Lower lobe of right lung (tissue), 2 donors: ENCODE measurements at places on chromosomes 3 and 15.

- no peak for DNase-seq
Observed at GRCh38 chr3:182294256-182294655, 499.0 kb upstream of the ATP11B start.

DNA sequence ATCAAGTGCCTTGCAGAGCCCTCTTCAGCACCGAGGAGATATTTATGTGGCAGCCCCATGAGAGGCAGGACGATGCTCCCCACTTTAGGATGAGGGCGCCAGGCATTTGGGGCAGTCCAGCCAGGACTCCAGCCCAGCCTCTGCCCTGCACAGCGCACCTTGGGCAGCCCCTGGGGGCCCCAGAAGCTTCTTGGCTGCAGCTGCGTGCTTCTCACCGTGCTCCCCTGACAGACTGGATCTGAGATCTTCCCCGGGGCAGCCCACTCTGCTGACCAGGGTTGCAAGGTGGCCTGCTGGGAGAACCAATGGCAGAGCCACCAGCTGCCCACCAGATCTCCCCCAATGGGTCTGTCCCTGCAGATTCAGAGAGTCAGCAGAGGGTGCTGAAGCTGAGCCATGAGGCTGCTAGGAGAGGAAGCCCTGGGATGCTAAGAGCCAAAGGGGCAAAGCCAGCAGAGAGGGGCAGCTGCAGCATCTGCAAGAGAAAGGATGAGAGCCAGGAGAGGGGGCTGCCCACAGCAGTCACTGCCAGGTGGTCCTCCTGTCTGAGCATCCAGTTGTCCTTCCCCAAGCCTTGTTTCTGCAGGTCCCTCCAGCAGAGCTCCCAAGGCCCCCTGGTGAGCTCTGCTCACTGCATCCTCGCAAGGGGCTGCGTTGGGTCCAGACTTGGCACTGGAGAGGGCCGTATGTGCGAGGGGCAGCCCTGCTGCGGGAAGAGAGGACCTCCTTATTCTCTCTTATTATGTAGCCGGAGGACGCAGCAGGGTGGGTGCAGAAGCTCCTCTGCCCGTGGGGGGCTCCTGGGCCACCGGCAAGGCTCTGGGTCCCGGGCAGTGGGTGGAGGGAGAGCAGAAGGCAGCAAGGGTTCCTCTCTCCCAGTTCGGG lies 14.7 kb upstream of the KLF13 start:
- no peak for DNase-seq

GRCh38 chr3:16085410-16085809 lies 89.1 kb upstream of the GALNT15 start:
- no peak for DNase-seq

DNA sequence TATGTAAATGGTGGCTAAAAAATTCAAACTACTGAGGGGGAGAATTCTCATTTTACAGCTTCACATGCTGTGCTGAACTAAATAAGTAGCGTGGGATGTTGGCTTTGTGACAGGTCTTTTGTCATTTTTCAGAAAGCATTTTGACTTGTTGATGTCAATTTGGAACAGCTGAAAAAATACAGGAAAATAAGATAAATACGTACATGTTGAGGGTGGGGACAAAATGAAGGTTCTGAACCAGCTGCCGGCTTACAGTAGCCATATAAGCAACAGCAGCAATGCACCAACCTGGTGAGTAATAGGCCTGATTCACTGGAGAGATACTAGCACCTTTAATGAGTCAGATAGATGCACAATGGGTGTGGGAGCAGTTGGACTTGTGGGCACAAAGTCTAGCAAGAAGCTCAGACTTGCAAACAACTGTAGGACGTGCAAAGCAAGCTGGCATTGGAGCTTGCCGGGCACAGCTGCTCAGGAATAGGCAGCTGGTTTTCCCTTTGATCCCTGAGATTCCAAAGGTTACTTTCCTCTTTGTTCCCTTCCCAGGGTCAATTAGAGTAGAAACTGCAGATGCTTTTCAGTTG lies 12.9 kb downstream of the B3GNT5 start:
- DNase-seq: no peak

- DNase-seq: no peak
Observed at GRCh38 chr3:147361454-147362420, 44.6 kb downstream of the ZIC4 start.

- no peak for DNase-seq
Observed at GRCh38 chr3:132256989-132257388, 60.2 kb upstream of the ACP3 start.

DNA sequence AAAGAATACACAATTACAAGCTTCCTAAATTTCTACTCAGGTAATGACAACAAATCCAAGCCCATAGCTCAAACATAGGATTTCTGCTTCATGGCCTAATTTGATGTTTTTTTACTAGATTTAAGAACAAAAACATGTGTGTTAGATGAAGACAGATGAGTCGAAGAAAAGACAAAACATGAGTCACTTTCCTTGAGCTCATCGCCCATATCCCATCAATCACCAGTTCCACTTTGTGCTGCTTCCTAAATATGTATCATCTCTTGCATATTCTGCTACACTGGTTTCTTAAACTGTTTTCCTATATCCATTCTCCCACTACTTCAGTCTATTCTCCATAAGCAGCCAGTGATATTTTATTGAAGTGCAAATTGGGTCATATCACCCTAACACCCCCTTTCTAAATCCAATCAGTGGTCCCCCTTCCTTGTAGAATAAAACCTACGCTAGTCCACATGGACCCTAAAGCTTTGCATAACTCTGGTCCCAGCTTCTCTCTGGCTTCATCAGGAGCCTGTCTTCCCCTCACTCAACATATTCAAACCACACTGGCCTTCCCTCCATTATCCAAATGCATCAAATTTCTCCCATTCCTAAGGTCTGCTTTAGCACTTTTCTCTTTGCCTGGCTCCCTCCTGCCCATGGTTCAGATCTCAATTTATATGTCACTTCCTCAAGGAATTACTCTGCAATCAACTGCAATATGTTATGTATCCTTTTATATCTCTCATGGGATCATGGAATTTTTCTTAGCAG lies 1033.9 kb downstream of the FHIT start:
- no peak for DNase-seq

GRCh38 chr15:45777781-45778180 lies 143.0 kb downstream of the SQOR start:
- no peak for DNase-seq

GRCh38 chr3:15974647-15975046 lies 176.9 kb upstream of the ANKRD28 start:
- no peak for DNase-seq

GRCh38 chr15:86677278-86677677 lies 597.6 kb downstream of the AGBL1 start:
- no peak for DNase-seq

DNA sequence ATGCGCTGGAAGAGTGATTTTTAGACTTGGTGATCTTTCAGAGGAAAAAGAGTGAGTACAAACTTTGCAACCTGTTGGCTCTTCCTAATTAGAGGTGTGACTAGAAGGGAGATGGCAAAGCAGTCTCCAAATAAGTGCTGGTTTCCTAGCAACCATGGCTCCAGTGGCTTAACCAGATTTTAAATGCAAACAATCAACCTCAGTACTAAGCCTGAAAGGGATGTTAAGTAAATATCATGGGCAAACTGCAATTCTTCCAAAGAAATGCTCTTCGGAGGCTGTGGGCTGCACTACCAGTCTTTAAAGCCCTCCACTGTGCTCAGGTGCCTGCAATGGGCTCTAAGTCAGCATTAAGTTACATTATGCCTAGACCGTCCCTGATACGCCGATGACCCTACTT lies 678.1 kb upstream of the CCDC54 start:
- DNase-seq: no peak

DNA sequence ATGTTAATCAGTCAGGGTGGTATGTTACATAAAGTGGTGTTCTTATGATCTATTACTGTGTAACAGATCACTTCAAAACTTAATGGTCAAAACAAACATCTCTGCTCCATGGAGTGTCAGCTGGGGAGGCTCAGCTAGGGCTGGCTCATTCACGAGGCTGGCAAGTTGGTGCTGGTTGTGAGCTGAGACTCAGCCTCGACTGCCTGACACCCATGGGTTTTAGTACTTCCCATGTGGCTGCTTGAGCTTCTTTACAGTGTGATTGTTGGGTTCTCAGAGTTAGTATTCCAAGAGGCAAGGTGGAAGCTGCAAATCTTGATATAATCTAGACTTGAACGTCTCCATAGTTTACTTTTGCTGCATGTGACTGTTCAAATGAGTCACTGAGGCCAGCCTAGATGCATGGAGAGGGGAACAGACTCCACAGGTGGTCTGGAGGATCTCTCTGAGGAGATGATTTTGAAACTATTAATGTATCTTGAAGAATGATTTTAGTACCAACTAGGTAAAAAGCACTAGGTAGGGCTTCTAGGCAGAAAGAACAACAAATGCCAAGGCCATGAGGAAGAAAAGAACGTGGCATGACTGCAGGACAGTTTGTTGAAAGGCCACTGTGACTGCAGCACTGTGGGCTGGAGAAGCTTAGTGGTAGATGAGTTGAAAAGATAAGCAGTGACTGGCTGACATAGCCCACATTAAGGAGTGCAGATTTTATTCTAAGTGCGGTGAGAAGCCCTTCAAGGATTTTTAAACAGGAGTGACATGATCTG lies 281.1 kb upstream of the PROK2 start:
- no peak for DNase-seq

DNA sequence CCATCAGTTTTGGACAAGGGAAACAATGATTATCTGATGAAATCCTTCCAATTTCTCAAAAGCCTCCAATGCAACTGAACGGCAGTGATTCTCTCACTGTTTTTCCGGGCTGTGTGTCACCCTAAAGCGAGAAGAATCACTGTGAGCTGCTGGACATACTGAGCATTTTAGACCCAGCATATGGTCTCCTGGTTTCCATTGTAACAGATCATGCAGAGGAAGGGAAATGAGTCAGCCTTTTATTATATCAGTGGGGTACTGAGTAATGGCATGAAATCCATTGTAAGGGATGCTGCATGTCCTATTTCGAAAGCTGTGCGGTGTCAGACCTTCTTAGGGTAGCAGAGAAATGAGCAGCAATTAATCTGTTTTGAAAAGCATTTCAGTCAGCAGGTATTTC lies 287.1 kb downstream of the IL5RA start:
- no peak for DNase-seq

GRCh38 chr3:154182322-154182922 lies 61.2 kb downstream of the ARHGEF26 start:
- no peak for DNase-seq

GRCh38 chr3:182913889-182914288 lies 66.4 kb downstream of the DCUN1D1 start:
- DNase-seq: no peak

DNA sequence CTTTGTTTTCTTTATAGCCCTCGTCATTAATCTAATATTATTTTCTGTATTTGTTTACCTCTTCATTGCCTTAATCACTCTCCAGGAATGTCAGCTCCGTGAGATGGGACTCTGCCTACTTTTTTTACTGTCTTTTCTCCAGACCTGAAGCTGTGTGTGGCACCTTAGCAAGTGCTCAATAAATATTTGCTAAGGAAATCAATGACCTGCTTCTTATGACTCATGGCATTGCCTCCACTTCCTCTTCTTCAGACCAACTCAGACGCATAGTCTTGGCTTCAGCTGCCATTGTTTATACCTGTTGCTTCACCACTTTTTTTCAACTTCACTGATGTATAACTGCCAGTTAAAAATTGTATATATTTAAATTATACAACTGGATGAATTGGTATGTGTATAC lies 218.5 kb upstream of the CMC1 start:
- DNase-seq: no peak

DNA sequence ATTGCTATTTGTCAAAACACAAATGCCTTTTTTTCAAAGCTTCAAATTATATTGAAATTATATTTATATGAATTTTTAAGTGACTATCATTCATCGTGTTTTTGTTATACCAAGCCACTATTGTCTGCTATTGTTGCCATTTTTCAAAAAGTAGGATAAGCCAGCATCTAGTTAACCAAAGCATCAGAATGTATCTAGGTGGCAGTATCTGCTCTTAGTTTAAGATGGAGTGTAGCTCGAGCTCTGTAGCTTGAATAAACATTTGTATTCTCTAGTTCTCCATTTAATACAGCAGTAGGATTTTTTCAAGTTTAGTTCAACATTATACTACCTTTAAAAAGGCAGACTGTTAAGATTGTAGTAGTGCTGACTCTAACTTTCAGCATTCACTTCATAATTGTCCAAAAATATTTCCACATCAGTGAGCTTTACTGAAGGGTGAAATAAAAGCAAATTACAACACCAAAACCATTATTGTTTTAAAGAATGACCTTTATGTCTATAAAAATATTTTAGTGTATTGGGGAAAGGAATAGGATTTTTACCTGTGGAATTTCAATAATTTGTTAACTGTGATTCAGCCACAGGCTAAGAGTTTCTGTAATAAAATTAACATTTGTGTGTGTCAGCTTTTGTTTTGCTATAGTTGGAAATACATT lies 19.6 kb upstream of the C15orf61 start:
- no peak for DNase-seq

GRCh38 chr3:53163444-53164387 lies 2.7 kb downstream of the PRKCD start:
- DNase-seq: no peak

GRCh38 chr3:184561913-184562877 lies 610 bp downstream of the EPHB3 start:
- DNase-seq: no peak

DNA sequence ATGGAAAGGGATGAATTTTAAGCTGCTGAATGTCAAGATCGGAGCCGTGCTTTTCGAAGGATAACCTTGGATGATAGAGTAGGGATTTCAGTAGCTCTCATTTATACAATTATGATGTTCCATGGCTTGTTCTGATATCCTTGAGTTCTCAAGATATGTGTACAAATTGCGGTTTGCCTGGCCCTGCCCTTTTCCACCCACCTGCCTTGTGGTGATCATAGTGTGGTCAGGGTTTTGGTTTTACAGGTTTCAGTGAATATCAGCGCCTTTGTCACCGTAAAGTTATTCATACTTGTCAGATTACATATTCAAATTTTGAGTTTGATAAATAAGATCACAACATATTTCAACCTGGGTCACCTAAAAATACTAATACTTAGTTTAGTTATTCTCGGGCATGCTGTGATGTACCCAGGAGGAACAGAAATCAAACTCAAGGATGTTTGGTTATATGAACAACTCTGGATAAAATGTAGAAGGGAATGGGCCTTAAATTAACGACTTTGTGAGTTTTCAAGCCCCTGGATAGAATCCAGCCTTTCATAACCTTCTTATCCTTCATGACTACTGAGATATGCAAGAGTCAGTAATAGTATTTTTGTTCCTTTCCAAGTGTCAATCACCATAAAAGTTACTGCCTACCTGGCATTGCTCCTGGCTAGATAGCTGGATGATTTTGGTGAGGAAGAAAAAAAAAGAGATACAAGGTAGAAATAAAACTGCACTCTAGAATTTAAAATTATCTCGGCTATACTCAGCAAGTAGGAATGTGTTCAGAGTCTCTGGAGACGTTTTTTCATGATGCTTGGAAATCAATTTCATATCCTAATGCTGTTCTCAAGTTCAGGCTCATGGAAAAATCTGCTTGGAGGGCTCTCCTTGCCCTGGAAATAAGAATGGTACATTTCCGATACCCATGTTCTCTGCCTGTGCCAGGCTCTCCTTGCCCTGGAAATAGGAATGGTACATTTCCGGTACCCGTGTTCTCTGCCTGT lies 209.2 kb upstream of the TPRG1 start:
- no peak for DNase-seq
